ENCODE measurements at places on chromosomes 3 and 15.
A peak's percentile ranks its signal among the peaks of the same experiment; 100 is the strongest.

GRCh38 chr3:44643024-44643423 is 5.5 kb upstream of the ZNF35 start:
- DNase-seq = no peak

GRCh38 chr3:114569186-114569585 is 275.4 kb downstream of the TIGIT start:
- DNase-seq = no peak

DNA sequence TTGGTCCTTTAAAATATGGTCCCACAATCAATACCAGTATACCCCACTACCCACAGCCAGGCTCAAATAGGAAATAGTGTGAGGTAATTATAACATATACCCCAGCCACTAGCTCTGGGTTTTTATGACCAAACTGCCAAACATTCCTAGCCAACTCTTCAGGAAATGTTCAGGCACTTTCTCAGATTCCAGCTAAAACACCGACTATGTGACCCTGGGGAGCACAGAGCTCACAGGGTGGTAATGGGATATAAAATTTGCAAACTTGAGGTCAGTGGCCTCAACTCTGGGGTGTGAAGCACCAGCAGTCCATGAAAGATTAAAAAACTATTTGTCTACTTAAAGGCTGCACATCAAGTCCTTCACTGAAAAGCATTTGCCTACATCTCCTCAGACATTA is 12.9 kb downstream of the FBN1 start:
- no peak for DNase-seq

GRCh38 chr3:158103887-158104327 is 2.3 kb downstream of the SHOX2 start:
- DNase-seq = no peak

- DNase-seq = no peak
These were observed 46.1 kb downstream of the ABHD5 start for GRCh38 chr3:43736558-43737440.

- DNase-seq = no peak
These were observed 89.2 kb downstream of the TMEM108 start for GRCh38 chr3:133127381-133127780.

DNA sequence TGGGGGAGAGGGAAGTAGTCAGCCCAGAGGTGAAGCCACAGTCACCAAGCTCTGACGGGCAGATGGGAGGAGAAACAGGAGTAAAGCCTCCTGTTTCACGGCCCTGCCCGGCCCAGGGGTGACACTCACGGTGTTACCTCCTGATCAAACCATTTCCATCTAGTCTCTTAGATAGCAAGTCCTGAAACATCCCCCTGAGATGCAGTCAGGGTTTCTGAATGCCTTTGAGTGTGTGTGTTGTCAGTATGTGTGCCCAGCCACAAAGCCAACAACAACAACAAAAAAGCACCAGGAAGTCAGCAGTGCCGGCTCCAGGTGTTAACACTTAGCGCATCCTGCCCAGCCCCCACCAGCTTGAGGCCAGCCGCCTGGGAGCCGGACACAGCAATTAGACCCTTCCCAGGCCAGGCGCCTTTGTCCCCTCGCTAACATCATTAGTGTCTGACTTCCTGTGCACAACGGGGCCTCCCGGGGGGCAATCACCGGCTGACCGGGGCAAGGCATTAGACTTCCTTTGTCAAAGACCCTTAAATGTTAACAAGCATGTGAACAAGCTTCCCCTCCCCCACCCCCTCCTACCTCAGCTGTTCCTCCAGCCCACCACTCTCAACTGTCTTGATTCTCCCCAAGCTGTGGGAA is 34.5 kb downstream of the IL17RD start:
- DNase-seq = no peak

- DNase-seq = no peak
These were observed 234.4 kb downstream of the BBX start for GRCh38 chr3:107757140-107757539.

DNA sequence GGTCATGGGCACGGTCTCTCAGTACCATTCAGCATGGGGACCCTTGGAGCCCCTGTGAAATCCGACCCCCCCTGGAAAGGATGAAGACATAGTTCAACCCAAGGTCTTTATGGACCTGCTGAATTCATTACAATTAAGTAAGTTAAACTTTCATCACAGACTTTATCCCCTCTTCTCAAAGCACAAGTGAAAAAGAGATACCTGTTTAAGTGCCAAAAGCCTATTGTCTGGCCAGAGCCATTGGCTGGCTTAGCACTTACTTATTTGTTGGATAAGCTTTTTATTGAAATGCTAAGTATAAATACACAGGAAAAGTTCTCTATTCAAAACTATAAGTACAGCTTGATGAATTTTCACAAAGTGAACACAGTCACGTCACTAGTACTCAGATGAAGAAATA is 128.4 kb upstream of the NR2E3 start:
- no peak for DNase-seq

GRCh38 chr15:85006201-85006600 is 24.5 kb downstream of the PDE8A start:
- DNase-seq = no peak

DNA sequence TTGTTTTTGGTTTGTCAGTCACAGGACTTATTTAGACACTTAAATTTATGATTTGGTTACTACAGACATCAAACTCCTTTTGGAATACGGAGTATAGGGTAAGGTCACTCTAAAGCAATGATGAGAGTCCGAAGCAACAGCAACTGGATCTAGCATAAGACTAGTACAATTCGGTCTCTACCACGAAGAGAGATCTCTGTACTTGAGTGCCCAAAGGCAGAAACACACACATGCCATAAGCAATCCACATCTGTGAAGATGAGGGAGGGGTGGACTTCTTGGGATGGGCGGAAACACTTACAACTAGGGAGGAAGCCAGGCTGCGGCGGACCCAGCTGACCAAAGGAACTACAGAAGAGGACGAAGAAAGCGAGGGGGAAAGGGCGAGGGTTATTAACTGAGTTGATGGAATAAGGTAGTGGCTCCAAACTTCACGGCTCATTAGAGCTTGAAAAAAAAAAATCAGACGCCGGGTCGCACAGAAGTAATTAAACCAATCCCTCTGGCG is 595 bp downstream of the DPH6 start:
- DNase-seq = peak; percentile 1

GRCh38 chr3:172700256-172700655 is 10.6 kb downstream of the NCEH1 start:
- DNase-seq = no peak

- no peak for DNase-seq
These were observed 41.6 kb upstream of the IL20RB start for GRCh38 chr3:136916223-136916622.

- DNase-seq = no peak
These were observed 10.7 kb downstream of the LRTM1 start for GRCh38 chr3:54917174-54917573.

DNA sequence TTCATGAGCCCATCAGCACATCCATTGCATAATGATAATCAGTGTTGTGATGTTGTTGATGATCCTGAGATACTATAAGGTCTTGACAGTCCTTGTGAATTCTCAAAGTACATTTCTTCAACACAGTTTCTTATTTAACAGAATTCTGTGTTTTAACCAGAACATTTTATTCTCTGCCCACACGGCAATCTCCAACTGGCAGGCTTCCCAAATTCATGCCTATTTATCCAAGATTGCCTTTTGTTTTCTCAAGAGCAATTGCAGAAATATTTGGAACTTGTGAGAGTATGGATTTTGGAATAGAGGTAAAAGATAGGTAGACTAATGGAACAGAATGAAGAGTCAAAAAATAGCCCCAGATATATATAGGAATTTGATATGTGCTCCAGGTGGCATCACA is 116.0 kb downstream of the UACA start:
- DNase-seq = no peak

- DNase-seq = no peak
These were observed 72.2 kb downstream of the TOP2B start for GRCh38 chr3:25592510-25592968.

DNA sequence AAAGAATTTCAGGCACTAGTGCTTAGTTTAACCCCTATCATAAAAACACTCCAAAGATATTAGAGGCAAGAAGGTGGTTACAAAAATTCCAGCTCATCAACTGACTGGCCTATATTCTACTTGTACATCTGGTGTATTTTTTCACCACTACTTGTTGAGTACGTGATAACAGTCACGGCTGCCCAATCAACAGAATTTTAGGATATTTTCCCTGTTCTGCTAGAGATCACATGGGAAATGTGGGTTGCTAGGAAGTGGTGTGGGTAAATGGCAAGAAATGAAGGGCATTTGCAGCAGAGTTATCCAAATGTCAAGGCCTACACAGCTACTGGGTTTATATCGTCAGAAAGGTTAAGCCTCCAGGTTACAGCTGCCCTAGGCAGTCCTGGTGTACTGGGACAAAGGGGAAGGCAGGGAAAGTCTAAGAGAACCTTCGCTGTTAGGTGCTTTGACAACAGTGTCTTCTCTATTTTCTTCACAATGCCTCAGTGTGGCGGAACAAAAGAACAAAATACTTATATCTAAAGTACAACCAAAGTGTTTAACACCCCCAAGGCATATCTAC is 81.9 kb downstream of the FMN1 start:
- DNase-seq = no peak

DNA sequence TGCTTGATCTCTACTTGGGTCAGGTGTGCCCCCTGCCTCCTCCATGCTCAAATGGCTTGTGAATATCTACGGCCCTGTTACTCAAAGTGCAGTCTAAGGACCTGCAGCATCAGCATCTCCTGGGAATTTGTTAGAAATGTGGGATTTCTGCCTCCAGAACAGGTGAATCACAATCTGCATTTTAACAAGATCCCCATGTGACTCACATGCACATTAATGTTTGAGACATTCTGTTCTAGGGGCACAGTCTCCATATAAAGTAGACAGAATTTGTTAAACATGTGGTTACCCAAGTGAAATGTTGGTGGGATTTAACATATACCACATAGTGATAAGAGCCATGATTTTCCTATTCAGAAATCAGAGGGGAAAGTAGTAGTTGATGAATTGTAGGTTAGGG is 256.2 kb downstream of the NR1D2 start:
- DNase-seq = no peak

GRCh38 chr3:12040902-12041301 is 36.7 kb downstream of the SYN2 start:
- no peak for DNase-seq

- no peak for DNase-seq
These were observed 45.8 kb upstream of the UBE2E2 start for GRCh38 chr3:23157331-23157730.

DNA sequence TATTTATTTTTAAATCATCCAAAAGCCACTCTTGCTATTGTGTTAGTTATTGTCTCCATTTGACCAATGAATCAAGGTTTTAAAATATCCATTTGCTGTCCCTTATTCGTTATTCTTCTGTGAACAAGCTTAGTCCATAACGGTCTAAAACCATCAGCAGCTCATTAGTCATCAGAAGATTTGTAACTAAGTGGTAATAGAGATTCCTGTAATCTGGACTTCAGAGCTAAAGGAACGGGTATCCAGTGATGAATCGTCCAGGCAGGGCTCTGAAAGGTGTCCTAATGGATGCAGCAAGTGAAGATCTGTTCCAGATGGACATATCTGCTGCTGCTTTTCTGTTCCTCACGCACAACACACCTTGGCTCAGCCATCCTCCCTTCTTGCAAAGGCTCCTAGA is 362.7 kb upstream of the CFAP20DC start:
- no peak for DNase-seq

- no peak for DNase-seq
These were observed 3.0 kb upstream of the TNFAIP8L3 start for GRCh38 chr15:51097553-51098330.

- peak; percentile 37 for DNase-seq
These were observed at the start of gene SATB1 for GRCh38 chr3:18424729-18425640. Gene SATB1 (minus strand): TSS chr3:18425339. CDS start chr3:18420967, 4,372 bp downstream.

GRCh38 chr3:13561967-13562366 is 13.0 kb downstream of the FBLN2 start:
- no peak for DNase-seq

GRCh38 chr3:106343811-106344210 is 475.0 kb upstream of the CBLB start:
- DNase-seq = no peak
